KBM-7 (cell line): ENCODE measurements at places on chromosomes 4 and X.

DNA sequence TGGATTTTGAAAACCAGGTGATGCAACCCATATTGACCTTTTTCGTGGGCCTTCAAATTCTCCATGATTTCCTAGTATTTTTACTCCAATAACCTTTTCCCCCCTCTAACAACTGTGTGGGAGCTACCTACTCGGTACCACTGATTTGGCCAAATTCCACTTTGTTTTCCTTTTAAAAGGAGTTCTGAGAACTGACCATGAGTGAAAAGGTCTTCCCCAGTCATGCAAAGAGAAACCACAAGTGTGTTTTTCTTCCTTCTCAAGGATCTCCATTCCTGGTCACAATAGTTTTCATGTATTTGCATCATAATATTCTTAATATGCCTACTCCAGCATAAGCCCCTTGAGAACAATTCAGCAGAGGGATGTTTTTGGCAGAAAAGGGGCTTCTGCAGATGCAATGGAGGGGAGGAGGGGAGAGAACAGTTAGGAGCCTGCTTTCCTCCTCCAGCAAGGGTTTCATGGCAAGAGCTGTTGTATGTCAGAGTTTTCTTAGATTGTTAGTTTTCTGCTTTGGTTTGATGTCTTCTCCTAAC lies 195.3 kb upstream of the ANXA3 start:
- no peak for DNase-seq

GRCh38 chr4:2337131-2337723 lies 75.3 kb upstream of the MXD4 start:
- no peak for DNase-seq

GRCh38 chr4:1910643-1911042 lies 39.5 kb downstream of the NSD2 start:
- peak; percentile 58 for DNase-seq

- no peak for DNase-seq
Measured at GRCh38 chr4:175127314-175127713, 209.2 kb downstream of the ADAM29 start.

DNA sequence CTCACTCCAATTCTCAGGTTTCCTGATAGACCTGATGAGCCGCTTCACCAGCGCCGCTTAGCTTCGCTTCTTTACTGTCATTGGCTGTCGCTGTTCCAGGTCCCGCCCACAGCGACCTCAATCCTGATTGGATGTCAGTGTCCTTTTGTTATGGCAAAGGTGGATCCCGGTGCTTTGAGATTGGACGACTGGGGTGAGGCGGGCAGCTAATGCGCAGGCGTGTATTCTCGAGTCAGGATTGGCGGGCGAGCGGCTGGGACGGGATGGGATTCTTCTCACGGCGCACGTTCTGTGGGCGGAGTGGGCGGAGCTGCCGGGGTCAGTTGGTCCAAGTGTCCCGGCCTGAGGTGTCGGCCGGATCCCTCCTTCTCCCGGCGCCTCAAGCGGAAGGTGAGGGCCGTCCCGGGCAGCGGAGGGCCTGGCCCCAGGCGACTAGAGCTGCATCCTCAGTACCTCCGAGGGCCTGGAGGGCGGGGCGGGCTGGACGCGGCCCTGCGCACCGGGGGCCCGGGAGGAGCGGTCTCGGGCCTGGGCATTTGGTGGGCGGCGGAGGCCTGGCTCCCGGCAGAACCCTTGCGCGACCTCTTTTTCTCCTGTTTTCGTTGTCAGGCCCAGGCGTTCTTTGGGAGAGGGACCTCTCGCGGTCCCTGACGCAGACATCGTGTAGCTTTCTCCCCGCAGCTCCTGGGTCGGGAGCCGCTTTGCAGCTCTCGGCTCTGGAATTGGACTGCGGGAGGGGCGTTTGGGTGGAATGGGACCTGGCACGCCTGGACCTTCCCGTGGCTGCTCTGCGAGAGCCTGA lies at the start of gene SCOC:
TSS of gene SCOC (plus strand) at position 319 of the 802 bp plus-strand sequence. CDS start 5,525 bp downstream, outside the sequence.
- DNase-seq, result peak; percentile 99

GRCh38 chrX:40971736-40972135 lies 113.5 kb upstream of the USP9X start:
- no peak for DNase-seq

- peak; percentile 21 for DNase-seq
Measured at GRCh38 chr4:140374130-140374477, 658 bp downstream of the SCOC start.

- DNase-seq, result no peak
Measured at GRCh38 chr4:174834477-174834876, 5.4 kb upstream of the GLRA3 start.

- DNase-seq, result peak; percentile 44
Measured at GRCh38 chr4:165355900-165356300, 22.9 kb upstream of the CPE start.

- DNase-seq, result no peak
Measured at GRCh38 chrX:68917799-68918198, 89.0 kb downstream of the EFNB1 start.

DNA sequence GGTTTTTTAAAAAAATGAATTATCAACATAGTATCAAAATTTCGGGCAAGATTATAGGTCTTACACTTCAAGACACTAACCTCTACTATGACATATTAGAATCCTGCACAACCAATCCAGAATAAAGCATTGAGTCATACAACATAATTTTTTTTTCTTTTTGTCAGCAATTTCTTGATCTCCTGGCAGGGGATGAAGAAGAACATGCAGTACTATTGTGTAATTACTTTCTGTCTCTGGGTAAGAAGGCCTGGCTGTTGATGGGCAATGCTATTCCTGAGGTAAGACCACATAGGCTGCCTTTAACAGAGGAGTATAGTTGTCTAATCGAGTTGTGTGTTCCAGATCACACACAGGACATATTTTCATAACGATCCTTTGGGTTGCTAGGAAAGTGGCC lies 67.5 kb downstream of the FBXL5 start:
- DNase-seq, result no peak

GRCh38 chr4:99536271-99536670 lies 25.4 kb downstream of the C4orf17 start:
- no peak for DNase-seq

DNA sequence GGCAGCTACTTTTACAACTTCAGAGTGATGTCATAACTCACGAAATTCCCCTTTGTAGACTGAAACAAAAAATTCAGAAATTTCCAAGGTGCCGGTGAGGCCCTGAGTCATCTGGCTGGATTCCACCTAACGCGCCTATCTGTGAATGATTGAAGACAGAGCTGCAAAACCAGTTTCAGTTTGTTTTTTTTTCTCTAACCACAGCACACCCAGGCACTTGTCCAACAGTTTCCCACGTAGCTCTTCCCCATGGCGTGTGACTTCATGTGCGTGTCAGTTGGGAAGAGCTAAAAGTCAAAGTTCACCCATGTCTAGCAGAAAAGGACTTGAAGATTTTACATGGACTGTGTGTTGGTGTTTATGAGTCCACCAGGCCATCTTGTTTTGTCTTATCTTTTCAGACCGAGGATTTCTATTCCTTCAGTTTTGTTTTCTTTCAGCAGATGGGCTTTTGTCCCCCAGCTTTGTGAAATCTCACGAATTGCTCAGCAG lies 16.4 kb downstream of the TCEANC start:
- peak; percentile 94 for DNase-seq

DNA sequence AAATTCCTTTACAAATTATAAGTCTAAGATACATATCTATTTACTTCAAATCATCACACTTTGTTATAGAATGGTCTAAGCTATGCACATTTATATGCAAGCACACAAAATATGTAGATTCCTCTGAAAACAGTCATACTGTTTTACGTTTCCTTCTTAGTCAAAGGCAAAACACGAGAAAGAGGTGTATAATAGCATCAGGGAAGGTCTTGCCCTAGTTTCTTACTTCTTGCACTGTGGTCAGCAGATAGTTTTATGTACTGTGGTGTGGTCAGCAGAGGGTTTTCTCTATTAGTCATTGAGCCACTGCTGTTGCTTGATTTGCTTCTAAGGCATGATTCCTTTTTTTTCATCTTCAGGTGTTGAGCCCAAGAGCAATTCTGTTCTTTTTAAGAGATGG lies 117.7 kb downstream of the ADAM29 start:
- DNase-seq, result no peak
